WTC11 (cell line): ENCODE measurements at places on chromosomes 3 and 15.

DNA sequence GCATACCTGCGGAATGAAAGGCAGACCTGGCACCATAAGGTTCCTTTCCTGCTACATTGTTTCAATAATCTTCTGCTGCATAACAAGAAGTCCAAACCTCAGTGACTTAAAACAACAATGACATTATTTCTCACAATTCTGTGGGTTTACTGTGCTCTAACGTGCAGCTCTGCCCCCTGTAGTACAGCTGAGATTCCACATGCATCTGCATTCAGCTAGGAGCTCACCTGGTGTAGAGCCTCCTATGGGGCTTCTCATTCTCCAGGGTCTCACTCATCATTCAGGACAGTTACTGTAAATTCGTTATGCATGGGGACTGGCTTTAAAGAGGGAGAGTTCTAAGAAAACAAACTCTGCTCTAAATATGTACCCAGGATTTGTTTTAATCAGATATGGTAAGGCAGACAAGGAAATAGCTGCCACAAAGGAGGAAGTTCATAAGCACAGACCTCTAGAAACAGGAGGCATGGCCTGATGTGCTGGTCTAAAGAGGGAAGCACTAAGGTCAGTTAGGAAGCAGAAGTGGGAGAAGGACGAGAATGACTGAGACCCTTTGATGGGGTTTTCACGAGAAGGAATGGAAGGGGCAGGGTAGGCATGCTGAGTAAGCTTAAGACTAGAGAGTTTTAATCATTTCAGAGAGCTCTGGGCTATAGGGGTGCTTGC lies 347.0 kb downstream of the NEK10 start:
- DNase-seq, result peak; percentile 18

GRCh38 chr15:37837276-37837675 lies 97.2 kb upstream of the TMCO5A start:
- DNase-seq, result no peak

- DNase-seq, result no peak
These were observed 55.4 kb downstream of the PSMD6 start for GRCh38 chr3:63967675-63968611.

DNA sequence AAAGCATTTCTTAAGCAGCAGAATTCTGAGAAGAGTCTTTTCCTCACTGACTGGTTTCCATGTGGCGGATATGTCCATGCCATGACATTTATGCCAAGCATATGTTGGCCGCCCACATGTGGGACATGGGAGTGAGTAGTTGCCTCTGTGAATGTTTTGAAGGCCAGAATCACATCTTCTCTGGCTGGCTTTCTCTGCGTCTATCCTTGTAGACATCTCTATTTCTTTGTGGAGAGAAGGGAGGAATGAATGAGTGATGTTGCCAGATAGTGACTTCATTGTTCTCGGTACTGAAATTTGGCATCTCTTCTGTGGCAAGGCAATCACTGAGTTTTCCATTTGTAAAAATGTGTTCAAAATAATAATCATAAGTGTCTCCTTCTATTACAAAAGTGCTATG lies 316.0 kb downstream of the CLSTN2 start:
- no peak for DNase-seq

DNA sequence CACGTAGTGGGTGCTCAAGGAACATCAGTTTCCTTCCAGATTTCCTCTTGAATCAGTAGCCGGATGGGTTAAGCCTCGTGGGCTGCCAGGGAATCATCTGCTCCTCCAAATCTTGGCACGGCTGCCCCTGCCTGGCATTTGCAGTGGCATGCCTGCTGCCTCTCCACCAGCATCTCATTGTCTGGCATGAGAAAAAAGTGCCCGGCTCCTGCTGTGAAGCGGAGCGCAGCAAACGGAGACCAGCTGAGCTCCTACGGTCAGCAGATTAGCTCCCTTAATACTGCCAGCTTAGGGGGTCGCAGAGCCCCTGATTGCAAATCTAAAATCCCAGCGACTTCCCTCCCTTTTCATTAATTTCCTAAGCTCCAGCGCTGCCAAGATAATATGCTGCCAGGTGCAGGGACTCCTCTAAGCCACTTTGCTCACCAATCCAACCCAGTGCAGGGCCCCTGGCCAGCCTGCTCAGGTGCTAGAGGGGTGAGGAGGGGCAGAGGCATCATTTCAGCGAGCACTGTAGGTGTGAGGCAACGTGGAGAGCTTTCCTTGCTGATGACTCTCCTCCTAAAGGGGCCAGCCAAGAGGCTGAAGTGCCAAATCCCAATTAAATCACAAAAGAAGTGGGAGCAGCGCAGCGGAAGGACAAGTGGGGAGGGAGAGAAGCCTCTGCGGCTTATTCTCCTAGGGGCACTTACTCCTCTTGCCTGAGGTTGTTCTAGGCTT lies 49.6 kb upstream of the ST8SIA2 start:
- peak; percentile 19 for DNase-seq

DNA sequence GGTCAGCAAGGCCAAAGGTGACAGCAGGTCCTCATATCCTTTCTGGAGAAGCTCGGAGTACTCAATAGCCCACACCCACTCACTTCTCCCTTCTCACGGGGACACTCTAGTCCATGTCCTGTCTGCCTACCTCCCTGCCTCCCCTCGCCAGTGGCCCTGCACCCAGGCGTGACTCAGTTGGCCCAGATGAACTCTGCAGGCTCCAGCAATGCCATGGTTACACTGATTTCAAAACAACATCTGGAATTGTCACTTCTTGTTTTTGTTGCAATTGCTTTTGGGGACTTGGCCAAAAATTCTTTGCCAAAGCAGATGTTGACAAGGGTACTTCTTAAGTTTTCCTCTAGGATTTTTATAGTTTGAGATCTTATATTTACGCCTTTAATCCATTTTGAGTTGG lies 13.0 kb downstream of the IL16 start:
- DNase-seq, result no peak
